ENCODE measurements at places on chromosomes 16 and 17.

DNA sequence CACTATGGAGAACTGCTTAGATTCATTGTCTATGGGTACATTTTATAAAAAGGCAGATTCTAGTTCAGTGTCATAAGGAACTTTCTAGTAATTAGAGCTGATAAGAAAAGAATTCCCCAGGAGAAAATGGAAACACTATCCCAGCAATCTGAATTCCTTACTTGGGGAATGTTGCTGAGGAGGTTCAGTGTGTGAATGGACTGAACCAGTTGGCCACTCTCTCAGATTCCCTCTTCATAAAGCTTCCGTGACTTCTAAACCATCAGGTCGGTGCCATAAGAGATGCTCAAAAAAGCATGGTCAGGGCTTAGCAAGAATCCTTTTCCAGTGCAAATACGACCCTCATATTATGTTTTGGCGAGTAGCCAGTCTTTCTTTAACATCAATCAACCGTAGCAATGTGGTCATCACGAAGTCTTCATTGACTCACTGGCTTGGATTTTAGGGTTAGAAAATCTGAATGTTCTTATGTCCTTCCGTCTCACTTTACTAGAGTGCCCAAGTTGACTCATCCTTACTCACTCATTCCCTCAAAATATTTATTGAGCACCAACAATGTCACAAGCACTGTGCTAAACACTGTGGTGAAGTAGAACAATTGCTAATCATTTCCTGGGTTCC, 102.7 kb upstream of the HLF start:
- no peak for DNase-seq

DNA sequence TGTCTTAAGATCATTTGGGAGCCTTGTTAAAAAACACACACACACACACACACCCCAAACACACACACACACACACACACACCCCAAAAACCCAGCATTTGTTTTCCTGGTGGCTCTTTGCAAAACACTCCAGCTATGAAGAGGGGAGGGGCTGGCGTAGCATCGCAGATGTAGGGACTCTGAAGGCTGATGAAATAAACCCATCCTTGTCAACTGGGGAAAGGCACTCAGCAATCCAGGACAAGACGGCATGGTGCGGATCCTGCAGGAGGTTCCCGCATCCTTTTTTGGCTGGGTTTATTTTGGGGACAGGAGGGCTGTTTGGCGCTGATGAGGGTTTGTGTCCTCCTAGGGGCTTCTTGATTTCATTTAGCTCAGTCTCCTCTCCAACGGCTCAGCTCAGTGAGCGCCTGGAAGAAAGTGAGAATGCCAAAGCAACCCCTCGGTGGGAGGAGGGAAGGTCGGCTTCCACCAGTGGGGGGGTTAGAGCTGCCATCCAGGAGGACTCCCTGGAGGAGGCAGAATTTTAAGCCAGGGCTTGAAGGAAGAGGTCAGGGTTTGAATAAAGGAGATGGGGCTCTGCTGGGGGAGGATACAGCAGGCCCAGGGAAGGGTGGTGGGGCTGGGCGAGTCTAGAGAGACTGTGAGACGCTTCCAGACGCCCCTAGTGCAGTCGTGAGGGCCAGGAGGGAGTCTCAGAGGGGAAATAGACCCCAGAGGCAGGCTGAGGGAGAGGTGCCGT, 12.4 kb upstream of the GSE1 start:
- DNase-seq = no peak

GRCh38 chr17:2172999-2173398, 118.1 kb downstream of the HIC1 start:
- DNase-seq = no peak

DNA sequence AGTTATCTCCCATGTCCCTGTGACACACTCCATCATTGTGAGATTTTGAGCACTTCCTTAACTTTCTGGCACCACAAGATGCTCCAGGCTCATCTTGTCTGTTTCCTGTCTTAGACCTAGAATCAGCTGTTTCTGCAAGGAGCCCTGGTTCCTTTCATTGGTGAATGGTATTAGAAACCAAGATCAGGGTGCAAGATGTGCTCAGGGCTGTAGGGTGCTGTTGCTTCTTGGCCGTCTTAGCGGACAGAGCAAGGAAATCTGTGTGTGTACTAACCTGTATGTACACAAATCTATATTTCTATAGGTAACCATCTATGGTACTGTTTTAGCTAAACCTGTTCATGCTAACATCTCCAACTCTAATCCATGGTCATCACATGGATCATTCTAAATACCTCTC, 8.1 kb upstream of the PRM1 start:
- DNase-seq = no peak

GRCh38 chr16:88526906-88527185, 43.4 kb upstream of the ZC3H18 start:
- no peak for DNase-seq

- DNase-seq = no peak
Observed at GRCh38 chr17:42422958-42423712, at the start of gene CAVIN1. TSS of gene CAVIN1 (minus strand) at chr17:42423256. CDS start at chr17:42423097, 159 bp downstream.

DNA sequence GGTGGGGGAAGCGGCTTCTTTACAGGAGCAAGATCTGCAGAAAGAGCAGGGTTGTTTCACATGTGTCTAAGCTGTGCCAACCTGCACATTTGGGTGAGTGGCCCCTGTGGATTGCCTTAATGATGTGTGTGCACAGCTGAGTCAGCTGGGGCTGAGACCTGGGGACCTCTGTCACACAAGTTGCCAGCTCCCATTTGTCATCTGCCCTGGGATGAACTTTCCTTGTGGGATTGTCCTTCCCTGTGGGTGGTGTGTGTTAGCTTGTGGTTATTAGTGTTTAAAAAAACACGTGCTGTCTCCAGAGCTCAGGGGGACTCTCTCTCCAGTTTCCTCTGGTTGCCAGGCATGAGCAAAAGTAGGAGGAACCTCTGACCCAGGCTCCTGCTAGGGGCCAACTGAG, 400.5 kb upstream of the CCL2 start:
- DNase-seq = no peak

DNA sequence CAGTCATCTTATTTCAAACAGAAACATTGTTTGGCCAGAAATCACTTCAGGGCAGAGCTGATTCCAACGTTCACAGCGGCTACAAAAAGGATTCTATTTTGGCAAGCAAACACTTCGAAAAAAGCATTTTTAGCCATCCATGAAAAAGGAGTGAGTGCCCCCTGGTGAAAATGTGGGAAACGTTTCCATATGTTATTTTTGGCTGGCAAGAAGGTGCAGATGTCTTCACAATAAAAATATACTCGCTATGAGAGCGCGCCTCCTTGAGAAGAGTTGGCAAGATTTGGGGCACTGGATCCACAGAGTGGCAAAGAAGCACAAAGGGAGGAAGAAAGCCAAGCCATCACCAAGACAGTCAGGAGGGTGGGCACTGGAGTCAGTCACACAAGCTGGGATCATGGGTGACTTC, 191.1 kb downstream of the CHD9NB start:
- no peak for DNase-seq

- DNase-seq = no peak
Observed at GRCh38 chr17:48571826-48572417, 6.2 kb downstream of the HOXB4 start.

- no peak for DNase-seq
Observed at GRCh38 chr16:53821487-53821886, 117.5 kb downstream of the FTO start.

- no peak for DNase-seq
Observed at GRCh38 chr17:37295888-37296287, 79.9 kb upstream of the C17orf78 start.

DNA sequence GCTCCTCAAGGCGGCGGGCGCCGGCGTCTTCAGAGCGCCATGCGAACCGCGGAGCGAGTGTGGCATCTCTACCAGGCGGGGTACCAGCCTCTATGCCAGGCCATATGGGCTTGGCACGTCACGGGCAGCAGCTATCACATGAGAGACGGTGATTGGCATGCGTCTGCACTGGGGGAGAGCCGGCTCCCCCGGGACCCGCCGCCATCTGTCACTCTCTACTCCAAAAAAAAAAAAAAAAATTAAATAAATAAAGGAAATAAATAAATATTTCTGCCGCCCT, at the start of gene NEUROD2:
Gene NEUROD2, minus strand, starts transcription at position 70 of the 280 bp plus-strand sequence. CDS start 1,321 bp downstream, outside the sequence.
- DNase-seq = no peak

DNA sequence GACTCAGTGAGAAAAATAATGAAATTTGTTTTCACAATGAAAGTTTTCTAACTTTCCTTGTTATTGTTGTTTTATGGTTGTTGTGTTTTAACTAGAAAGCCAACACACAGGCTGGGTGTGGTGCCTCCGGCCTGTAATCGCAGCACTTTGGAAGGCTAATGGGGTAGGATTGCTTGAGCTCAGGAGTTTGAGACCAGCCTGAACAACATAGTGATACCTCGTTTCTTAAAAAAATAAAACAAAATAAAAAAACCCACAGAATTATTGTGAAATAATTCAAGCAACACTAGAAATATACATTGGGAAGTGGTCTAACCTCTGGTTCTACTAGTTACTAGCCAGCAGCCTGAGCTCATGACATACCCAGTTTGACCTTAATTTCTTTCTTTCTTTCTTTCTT, 630 bp downstream of the MILR1 start:
- DNase-seq = no peak

GRCh38 chr17:1398931-1399678, 917 bp downstream of the YWHAE start:
- DNase-seq = no peak

- DNase-seq = no peak
Observed at GRCh38 chr16:62985722-62986121, 949.5 kb upstream of the CDH8 start.

- DNase-seq = no peak
Observed at GRCh38 chr17:64092952-64093451, 36.9 kb downstream of the ERN1 start.

DNA sequence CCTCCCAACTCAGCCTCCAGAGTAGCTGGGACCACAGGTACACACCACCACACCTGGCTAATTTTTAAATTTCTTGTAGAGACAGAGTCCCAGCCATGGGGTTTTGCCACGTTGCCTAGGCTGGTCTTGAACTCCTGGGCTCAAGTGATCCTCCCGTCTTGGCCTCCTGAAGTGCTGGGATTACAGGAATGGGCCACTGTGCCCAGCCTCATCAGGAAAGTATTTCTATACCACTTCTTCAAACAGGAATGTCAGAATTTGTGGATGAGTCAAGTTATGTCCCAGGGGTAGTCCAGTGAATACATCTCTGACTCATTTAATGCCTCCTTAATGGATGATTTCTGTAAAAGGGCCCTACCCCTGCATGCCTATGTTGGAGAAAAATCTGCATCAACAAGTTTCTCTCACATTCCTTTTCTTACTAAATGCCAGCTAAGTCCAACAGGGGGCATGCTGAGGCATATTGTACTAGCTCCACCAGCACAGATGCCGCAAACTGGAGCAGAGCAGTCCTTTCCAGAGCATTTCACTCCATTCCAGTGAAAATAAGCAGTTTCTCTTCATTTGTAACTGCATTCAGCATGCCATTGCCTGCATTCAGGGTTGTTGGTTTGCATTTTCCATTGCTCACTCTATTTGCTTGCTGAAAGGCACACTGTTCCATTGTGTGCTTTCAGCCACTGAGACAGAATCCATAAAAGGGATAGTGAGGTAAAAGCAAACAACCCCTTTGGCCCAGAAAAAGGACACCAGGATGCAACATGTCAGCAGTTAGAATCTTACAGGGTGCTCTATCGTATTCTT, 5.3 kb upstream of the CAVIN1 start:
- DNase-seq = peak; percentile 52

- no peak for DNase-seq
Observed at GRCh38 chr16:29873319-29873718, 10.3 kb upstream of the CDIPT start.

DNA sequence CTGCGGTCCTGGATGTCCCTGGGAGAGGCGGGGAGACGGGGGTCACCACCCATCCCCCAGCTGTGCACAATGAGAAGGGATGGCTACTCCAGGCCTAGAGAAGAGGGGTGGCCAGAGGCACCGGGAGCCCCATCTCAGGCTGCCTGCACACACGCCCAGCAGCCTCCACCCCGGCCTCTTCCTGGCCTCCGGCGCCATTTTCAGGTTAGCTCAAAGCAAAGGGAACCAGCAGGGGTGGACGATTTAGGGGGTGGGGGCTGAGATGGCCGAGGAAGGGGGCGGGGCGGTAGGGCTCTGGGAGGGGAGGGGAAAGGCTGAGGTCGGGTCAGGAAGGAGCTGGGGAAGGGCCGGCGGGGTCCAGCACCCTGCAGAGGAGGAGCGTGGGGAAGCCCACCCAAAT, 42.8 kb downstream of the SRCIN1 start:
- DNase-seq = no peak

GRCh38 chr17:8121681-8122421, 2.1 kb downstream of the HES7 start:
- peak; percentile 89 for DNase-seq

DNA sequence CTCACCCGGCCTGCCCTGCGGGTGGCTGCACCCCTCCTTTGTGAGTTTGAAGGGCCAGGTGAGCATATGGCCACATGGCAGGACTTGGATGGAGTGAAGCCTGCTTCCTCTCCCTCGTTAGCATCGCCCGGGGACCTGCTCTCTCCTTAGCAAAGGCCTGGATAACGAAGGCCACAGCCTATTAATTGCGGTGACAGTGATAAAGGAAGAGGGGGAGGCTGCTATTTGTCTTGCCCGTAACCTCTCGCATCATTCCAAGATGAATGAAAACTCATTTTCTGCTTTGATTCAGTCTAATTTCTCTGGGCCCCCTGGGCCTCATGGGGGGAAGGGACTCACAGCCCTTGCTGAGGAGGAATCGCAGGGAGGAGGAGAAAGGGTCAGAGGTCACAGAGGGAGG, 68.5 kb upstream of the LHX1 start:
- no peak for DNase-seq

- no peak for DNase-seq
Observed at GRCh38 chr17:38768417-38768816, 15.9 kb downstream of the PSMB3 start.

- DNase-seq = no peak
Observed at GRCh38 chr17:79826204-79826680, 13.0 kb downstream of the CBX4 start.

DNA sequence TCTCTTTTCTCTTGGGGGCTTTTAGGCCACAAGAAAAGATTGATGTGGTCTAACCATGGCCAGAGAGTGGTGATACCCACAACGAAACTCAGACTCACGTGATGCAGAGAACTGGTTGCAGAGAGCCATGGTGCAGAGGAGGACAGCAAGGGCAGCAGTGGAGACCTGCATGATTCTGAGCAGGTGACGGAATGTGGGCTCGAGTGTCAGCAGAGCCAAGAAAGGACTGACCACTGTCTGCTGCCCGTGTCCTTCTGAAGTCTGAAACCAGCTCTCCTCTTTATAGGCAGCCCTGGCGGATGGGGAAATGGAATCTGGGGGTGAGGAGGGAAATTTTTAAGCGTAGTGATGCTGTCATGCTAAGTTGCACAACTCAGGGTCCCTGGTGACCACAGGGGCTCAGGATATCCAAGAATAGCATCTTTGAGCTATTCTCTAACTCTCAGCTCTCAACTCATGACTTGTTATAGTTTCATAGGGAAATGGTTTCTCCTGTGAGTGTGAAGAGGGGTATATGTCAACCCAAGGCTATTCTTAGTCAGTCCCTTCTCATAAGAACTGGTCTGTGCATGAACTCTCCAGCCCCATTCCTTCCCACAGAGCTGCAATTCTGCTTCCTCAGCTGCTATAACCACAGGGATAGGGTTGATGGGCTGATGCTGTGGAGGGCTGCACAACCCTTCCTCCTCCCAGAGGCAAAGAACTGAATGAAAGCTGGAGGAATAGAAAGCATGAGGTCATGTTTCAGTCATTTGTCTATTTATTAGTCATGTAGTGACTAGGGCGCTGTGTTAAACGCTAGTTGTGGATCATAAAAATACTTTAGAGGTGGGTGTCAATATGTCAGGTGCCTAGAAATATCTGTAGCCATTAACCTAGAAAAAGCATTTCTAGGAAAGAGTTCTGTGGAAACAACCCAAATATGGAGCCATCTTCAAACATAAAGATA, at the start of gene CCL3:
Gene CCL3, minus strand, starts transcription at position 256 of the 949 bp plus-strand sequence. Its CDS starts 85 bp downstream, at position 171.
- no peak for DNase-seq

GRCh38 chr17:32835291-32835761, 41.6 kb downstream of the MYO1D start:
- DNase-seq = no peak

- peak; percentile 46 for DNase-seq
Observed at GRCh38 chr17:82678265-82678891, 20.1 kb downstream of the RAB40B start.
